ENCODE measurements at places on chromosomes 7 and 10.

- peak; percentile 11 for DNase-seq
Measured at GRCh38 chr7:22934473-22935065, 79.4 kb downstream of the HYCC1 start.

- no peak for DNase-seq
Measured at GRCh38 chr7:157022681-157023588, 12.5 kb upstream of the MNX1 start.

GRCh38 chr7:50416527-50417182, 33.5 kb downstream of the FIGNL1 start:
- DNase-seq, result no peak

- peak; percentile 82 for DNase-seq
Measured at GRCh38 chr7:77657427-77658224, 38.6 kb upstream of the RSBN1L start.

- DNase-seq, result no peak
Measured at GRCh38 chr10:90800232-90800796, 57.5 kb downstream of the HTR7 start.

DNA sequence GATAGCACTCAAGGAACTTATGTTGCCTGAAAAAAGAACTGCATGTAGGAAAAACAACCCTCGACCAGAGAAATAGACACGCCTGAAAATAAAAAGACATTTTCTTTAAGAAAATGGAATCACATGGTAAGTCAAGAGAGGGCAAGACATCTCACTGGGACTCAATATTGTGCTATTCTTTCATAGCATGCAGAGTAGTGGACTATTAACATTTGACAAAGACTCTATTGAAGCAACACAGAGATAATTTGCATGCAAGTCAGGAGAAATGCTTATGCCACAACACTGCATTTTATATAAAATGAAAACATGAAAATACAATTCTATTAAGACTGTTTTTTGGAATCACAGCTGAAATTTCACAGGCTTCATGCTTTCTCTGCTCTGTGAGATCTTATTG, 77.9 kb upstream of the RHOBTB1 start:
- no peak for DNase-seq

DNA sequence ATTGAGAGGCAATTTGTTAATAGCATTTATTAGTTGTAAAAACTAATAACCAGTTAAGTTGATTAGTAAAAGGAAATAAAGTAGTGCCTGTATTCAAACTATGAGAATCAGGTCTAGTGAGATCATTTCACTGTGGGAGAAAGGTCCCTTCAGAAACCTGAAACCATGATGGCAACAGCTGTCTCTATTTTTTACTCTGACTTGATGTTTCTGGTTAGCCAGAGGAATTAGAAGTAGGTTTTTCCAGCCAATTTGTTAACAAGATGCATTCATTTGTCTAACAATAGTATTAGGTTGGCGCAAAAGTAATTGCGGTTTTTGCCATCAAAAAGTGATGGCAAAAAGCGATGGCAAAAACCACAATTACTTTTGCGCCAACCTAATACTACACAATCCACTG, 272.2 kb upstream of the YAE1 start:
- no peak for DNase-seq

DNA sequence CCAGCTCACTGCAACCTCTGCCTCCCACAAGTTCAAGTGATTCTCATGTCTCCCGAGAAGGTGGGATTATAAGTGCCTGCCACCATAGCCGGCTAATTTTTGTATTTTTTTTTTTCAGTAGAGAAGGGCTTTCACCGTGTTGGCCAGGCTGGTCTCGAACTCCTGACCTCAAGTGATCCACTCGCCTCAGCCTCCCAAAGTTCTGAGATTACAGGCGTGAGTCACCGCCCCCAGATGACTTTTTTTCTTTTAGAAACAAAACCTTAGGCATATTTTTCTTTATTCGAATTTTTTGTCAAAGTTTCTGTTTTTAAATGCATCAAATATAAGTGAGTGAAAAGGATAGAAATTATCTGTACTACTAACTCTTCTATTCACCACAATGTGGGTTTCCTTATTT, 113.1 kb downstream of the LRRC4 start:
- DNase-seq, result no peak

GRCh38 chr10:129547608-129548007, 80.6 kb downstream of the MGMT start:
- DNase-seq, result no peak

- DNase-seq, result peak; percentile 89
Measured at GRCh38 chr10:71396084-71396710, 523 bp upstream of the CDH23 start.

GRCh38 chr7:6533893-6534495, 17.3 kb downstream of the GRID2IP start:
- DNase-seq, result no peak

- DNase-seq, result peak; percentile 5
Measured at GRCh38 chr10:59057345-59057744, 119.1 kb upstream of the PHYHIPL start.

DNA sequence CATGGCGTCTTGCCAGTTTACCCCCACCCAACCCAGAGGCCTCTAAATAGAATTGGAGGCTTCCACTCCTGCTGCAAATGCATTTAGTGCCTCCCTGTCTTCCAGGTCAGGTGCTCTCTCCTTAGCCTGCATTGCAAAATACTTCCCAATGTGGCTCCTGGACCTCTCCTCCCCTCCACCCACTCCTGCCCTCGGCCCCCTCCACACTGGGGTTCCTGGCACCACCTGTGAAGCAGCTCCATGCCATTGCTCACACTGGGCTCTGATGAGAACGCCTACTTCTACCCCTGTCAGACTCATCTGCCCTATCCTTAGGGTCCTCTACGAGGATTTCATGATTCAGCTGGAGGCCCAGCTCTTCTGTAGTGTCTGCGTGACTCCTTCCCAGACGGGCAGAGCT, 37.4 kb downstream of the C10orf120 start:
- DNase-seq, result no peak

GRCh38 chr7:150781103-150781502, 19.1 kb downstream of the TMEM176B start:
- no peak for DNase-seq

- DNase-seq, result peak; percentile 86
Measured at GRCh38 chr7:51224811-51225595, 91.6 kb downstream of the COBL start.

- no peak for DNase-seq
Measured at GRCh38 chr7:123472327-123472726, 62.1 kb downstream of the IQUB start.

- peak; percentile 31 for DNase-seq
Measured at GRCh38 chr10:132458586-132459300, 61.7 kb downstream of the PWWP2B start.

GRCh38 chr7:31437250-31437865, 76.5 kb upstream of the ITPRID1 start:
- DNase-seq, result peak; percentile 55

DNA sequence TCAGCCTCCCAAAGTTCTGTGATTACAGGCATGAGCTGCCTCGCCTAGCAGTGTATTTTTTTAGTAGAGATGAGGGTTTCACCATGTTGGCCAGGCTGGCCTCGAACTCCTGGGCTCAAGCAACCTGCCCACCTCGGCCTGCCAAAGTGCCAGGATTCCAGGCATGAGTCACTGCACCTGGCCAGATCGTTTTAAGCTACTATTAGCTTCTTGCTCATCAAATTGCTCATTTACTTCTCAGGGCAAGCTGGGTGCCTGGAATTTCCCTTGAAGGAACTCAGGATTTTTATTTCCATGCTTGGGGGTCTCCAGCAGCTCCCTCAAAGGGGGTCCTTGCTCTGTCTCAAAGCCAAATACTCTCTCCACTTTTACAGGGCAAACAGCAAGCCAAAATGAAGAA, 798.0 kb upstream of the AUTS2 start:
- DNase-seq, result peak; percentile 5

- peak; percentile 53 for DNase-seq
Measured at GRCh38 chr10:18659819-18660535, 746 bp downstream of the ARL5B start.

GRCh38 chr7:119959811-119960210, 313.2 kb upstream of the KCND2 start:
- no peak for DNase-seq

GRCh38 chr10:77576444-77577032, 61.1 kb downstream of the KCNMA1 start:
- no peak for DNase-seq

DNA sequence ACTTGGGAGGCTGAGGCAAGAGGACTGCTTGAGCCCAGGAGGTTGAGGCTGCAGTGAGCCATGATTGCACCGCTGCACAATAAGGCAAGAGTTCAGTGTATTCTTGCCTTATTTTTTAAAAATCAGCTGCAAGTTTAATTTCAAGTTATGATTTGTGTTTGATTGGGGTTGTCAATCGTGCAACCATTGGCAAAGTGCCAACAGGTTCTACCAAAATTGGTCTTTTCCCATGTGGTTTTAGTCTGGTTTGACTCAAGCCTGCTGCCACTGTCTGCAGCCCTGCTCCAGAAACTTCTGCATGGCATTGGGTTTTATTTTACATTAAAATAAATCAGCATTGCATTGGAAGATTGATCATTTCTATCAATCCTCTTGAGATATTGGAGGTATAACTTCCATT, 72.7 kb downstream of the PTPRE start:
- DNase-seq, result no peak

DNA sequence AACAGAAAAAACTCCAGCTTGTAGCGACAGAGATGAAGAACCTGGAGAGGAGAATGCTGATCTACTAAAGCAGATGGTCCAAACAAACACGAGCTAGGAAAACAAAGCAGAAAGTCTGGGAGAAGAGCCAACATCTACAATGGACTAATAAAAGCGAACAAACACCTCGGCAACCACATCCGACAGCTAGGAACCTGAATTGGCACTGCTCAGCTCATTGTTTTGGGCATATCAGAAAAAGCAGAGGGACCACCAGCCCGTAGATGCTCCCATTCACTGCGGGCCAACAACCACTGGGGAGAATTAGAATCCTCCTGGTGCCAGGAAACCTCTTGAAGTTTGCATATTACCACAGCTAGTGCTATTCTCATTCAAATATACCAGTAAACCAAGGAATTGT, 204.7 kb downstream of the NXPH1 start:
- peak; percentile 99 for DNase-seq

DNA sequence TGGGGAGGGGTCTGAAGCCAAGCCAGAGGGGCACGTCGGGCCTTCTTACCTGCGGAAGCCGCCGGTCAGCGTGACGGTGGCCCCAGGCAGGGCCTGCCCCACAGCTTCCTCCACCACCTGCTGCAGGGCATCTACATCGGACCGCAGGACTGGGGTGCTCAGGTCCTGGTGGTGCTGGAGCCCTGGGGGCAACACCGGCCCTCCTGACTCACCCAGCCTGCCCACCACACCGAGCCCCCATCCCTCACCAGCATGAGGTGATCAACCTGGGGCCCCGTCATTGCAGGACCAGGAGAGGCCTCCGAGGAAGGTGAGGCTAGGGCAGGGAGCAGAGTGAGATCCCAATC, 8.0 kb downstream of the POLM start:
- DNase-seq, result no peak

DNA sequence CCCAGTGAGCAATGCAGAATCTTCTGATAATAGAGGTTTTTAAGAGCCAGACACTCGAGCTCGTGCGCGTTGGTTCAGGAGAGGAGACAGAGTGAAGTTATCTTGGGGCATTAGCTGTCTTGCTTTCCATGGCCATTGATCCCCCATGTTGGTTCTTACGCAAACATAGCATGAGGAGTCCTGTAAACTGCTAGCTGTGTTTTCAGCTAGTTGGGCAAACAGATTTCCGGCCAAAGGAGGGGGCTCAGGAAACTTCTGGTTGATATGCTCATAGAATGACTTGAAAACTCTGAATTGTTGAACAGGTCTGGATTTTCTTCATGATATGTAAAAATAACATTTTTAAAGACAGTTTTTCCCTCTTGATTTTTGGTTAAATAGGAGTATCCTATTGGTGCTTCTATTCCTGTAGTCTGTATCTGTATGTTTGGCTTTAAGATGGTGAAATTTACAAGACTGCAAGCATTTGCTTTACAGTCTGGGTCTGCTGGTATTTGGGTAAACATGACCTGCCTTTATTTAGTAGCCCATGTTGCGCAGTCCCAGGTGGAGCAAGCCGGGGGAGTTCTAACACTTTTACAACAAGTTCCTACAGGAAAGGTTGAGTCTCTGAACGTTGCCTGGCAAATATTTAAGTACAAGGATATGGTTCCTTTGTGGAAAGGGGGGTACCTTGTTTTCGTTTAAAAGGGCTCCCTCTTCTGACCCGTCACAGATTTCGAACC, 218.4 kb upstream of the KCND2 start:
- no peak for DNase-seq

- no peak for DNase-seq
Measured at GRCh38 chr7:86645676-86646276, 2.1 kb downstream of the GRM3 start.

GRCh38 chr10:104574838-104575237, 66.3 kb upstream of the SORCS3 start:
- no peak for DNase-seq

DNA sequence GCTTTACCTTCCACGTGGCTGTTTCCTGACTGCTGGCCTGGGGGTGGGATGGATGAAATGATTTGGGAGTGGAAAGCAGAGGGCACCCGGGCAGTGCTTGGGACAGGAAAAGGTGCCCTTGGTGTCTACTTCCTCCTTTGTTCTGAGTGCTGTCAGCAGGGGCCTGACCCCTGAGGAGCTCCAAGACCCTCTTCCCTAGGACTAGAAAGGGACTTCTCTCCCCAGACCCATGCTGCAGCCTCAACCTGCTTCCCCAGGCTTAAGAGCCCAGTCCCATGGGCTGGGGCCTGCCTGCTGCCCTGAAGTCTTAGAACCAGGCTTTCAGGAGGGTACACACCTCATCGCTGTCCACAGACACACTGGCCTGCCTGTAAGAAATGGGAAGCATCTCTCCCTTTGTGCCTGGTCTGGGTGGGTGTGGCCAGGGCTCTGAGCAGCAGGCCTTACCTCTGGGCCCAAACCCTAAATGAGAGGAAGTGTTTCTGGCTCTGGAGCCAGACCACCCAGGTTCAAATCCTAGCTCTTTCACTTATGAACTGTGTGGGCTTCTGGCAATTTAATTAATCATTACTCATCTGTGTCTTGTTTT, 12.9 kb downstream of the CDH23 start:
- DNase-seq, result no peak

- DNase-seq, result peak; percentile 80
Measured at GRCh38 chr7:148575640-148576411, 14.7 kb upstream of the C7orf33 start.

- DNase-seq, result no peak
Measured at GRCh38 chr10:133196221-133196915, 33.6 kb upstream of the UTF1 start.

DNA sequence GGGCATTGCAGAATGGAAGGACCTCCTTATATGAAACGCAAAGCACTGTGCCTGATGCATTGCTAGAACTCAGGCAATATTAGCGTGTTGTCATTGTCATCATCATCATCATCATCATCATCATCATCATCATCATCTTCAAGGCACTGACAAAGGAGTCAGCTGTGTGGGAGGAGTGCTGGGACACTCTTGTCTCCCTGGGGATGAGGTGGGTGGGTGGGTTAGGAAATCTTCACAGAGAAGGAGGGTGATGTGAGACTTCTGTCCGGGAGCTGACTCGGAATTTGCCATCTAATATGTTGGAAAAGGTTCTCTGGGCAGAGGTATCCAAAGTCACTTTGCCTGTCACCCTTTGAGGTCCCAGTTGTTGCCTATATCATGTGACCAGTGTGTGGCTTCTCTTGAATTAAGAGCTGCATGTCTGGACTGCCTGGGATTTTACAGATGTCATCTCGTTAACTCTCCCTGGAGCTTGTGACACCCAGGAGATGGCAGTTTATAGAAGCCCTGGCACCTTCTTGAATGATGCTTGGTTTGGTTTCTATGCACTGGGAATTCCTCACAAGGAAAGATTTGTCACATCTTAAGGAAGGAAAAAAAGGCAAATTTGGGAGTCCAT, 7.1 kb downstream of the HTRA1 start:
- no peak for DNase-seq

GRCh38 chr10:122093076-122093475, 104.1 kb downstream of the TACC2 start:
- DNase-seq, result no peak

GRCh38 chr10:99916776-99917175, 93.0 kb downstream of the DNMBP start:
- no peak for DNase-seq
